ENCODE measurements at places on chromosomes 16 and 17.

DNA sequence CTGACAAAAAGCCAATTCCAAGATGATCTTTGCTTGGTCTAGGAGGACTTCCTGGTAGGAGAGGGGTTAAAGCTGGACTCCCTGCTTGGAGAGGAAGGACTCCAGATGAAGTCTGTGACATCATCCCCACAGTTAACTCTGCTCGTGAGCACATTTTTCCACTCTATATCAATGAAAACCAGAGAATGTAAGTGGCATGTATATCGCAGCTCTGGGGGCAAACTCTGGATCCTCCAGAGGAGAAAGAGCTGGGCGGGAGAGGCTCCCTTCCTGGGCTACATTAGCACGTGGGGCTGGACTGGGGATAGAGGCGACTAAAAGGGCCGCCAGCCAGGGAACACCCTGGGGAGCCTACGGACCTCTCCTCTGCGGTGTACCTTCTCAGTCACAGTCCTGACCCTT lies 34.1 kb downstream of the HIC1 start:
- peak; percentile 68 for DNase-seq

DNA sequence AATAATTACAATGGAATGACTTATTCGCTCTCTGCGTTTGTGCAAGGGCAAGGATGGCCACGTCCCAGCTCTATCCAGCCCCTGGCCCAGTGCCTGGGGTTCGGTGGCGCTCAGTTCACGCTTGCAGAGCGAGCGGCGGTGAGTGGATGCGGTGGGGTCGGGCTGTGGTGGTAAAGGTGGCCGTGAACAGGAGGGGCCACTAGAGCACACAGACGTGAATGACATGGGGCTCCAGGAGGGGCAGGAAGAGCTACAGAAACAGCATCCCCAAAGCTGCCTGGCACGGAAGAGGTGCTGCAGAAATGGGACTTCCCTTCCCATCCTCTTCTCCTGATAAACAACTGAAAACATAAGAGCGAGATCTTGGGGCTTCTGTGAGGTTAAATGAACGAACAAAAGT lies 28.4 kb downstream of the IRF8 start:
- DNase-seq = no peak

DNA sequence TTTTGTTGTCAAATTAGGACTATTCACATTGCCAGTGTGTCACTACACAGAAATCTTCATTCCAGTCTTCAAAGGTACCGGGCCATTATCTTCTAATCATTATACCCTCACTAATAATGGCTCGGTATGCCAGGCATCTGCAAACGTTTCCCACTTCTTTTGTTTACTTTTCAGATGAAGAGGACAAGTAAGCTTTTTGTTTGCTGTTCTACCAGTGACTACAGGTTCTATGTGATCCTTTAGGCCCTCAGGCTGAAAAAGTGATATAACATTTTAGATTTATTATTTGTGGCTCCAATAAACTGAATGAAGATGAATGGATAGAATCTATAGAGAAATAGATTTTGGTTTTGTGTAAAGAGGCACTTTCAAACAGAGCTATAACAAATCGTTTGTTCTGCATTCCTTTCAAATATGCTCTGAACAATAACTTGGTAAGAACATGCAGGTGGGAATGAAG lies 403 bp upstream of the KRTAP3-1 start:
- DNase-seq = no peak

DNA sequence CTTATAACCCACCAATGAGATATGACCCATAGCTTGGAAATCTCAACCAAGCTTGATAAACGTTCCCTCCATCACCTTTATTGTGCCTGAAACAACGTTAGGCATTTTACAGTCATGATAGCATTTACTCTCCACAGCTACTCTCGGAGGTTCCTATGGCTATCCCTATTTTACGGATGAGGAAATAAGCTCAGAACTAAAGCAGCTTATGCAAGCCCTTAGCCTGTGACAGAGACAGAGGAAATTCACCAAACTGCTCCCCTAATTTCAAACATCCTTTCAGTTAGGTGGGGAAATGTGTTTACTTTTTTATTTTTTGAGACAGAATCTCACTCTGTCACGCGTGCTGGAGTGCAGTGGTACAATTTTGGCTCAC lies 18.7 kb downstream of the DCUN1D3 start:
- no peak for DNase-seq

- DNase-seq = no peak
These were observed 15.3 kb upstream of the ALDH3A1 start for GRCh38 chr17:19763416-19763815.

- no peak for DNase-seq
These were observed 12.8 kb upstream of the DUS1L start for GRCh38 chr17:82078433-82078832.

GRCh38 chr17:75876190-75876937 lies 2.0 kb downstream of the TRIM47 start:
- DNase-seq = no peak

GRCh38 chr17:57463103-57463885 lies 207.0 kb downstream of the MSI2 start:
- peak; percentile 93 for DNase-seq

- no peak for DNase-seq
These were observed 4.1 kb downstream of the INPP5K start for GRCh38 chr17:1512351-1512750.

DNA sequence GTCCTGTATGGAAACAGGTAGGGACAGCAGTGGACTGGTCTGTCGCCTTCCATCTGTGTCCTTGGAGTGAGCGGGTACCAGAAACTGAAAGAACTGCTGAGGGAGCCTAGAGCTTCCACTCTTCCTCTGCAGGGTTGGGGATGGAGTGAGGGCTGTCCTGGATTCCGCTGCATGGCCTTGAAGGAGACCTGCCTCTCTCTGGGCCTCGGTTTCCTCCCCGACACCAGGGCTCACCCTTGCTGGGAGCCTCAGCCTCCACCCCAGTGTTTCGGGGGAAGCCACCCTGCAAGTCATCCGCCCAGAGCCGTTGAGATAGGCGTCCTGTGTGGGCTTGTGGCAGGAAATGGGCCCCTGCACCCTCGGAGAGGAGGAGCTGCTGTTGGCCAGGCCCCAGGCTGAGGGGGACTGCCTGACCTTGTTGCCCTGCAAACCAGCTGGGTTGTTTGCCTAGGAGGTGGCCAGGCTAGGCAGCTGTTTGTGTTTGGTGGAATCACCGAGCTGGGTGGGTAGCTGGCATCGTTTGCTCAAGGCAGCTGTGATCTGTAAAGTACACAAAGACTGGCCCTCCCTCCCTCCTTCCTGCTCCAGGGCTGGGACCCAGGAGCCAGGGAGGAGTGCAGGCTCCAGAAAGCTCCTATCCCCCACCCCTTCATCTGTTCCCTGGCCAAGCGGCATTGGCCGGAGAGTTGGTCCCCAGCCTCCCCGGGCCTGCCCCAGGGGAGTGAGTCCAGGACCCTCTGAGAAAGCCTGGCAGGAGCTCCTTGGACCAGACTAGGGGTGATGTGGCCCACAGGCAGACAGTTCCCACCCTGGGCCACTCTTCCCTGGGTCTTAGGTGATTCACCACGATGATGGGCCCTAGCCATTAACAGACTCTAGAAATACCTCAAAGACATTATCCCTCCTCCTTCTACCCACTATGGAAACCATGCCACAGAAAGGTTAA lies 1.3 kb downstream of the RAB37 start:
- DNase-seq = no peak

- DNase-seq = no peak
These were observed 19.4 kb upstream of the PRM1 start for GRCh38 chr16:11300560-11300892.
